ENCODE measurements at places on chromosomes 1 and 21.

- H3K27me3 ChIP-seq = no peaks in the 10 kb centered on the region
- DNase-seq = no peak
- no peak overlapping the region for H3K27ac ChIP-seq
- H3K4me1 ChIP-seq = no peaks in the 10 kb centered on the region
- no peak overlapping the region for H3K4me3 ChIP-seq
Measured at GRCh38 chr1:184882957-184883815, 91.1 kb downstream of the NIBAN1 start.

GRCh38 chr1:231369282-231369681 lies 31.2 kb downstream of the SPRTN start:
- peaks cover 13% of the 10 kb centered on the region for H3K36me3 ChIP-seq
- no peaks in the 10 kb centered on the region for H3K4me1 ChIP-seq
- no peak overlapping the region for H3K4me3 ChIP-seq
- H3K27me3 ChIP-seq = no peaks in the 10 kb centered on the region
- H3K27ac ChIP-seq = no peak overlapping the region
- no peak for DNase-seq

- H3K27ac ChIP-seq = no peak overlapping the region
- H3K27me3 ChIP-seq = no peaks in the 10 kb centered on the region
- H3K36me3 ChIP-seq = no peaks in the 10 kb centered on the region
Measured at GRCh38 chr1:31991182-31991581, 22.5 kb upstream of the KHDRBS1 start.

DNA sequence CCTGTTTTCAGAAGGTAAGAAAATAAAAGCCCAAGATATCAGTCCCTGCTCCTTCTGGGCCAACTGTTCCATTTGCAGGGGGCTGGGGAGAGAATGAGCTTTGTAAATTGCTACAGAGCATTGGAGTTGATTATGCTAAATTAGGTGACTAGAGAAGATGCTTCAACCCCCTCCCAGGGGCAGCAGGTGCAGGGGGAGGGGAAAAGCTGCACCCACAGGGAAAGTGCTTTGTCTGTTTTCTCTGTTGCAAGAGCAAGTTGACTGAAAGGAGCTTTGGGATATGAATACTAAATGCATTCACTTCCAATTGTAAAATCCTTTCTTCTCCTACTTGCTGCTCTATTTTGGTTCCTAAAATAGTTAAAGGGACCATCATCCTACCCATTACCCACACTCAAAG lies 16.5 kb upstream of the PIGM start:
- no peak for DNase-seq
- no peaks in the 10 kb centered on the region for H3K36me3 ChIP-seq
- H3K27ac ChIP-seq = no peak overlapping the region
- no peaks in the 10 kb centered on the region for H3K4me1 ChIP-seq
- no peak overlapping the region for H3K4me3 ChIP-seq
